ENCODE measurements at places on chromosomes 13 and 19.

GRCh38 chr13:109715902-109716301 is 70.5 kb downstream of the IRS2 start:
- no peak for DNase-seq

- no peak for DNase-seq
Measured at GRCh38 chr13:52695856-52696255, 43.2 kb downstream of the SUGT1 start.

GRCh38 chr19:21751384-21751783 is 16.0 kb downstream of the ZNF100 start:
- no peak for DNase-seq

- DNase-seq = no peak
Measured at GRCh38 chr13:107373551-107373950, 805.6 kb upstream of the ARGLU1 start.

DNA sequence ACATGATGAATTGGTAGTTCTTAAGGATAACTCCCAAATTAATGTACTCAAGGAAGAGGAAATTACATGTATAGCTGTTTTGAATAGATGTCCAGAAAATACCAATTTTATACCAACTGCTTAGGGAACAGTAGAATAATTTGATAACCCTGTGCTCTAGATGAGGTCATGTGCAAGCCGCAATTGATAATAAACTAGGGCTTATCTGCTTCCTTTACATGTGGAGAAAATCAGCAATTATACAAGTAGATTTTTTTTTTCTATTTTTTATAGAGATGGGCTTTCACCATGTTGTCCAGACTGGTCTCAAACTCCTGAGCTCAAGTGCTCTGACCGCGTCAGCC is 9.3 kb downstream of the TPT1 start:
- no peak for DNase-seq

GRCh38 chr19:54339646-54340358 is 840 bp upstream of the LILRA4 start:
- DNase-seq = no peak

DNA sequence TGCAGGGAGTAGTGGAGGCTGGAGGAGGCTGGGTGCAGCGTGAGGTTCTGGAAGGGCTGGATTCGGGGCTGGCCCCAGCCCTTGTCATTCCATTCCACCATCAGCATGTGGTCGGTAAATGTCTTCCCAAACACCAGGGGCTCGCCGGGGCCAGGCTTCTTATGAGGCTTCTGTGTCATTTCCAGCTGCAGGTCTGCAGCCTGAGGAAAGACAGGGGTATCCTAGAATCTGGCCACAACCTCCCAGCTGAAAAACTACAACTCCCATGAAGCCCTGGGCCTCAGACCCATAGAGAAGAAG is 4.4 kb downstream of the BCAT2 start:
- DNase-seq = no peak

DNA sequence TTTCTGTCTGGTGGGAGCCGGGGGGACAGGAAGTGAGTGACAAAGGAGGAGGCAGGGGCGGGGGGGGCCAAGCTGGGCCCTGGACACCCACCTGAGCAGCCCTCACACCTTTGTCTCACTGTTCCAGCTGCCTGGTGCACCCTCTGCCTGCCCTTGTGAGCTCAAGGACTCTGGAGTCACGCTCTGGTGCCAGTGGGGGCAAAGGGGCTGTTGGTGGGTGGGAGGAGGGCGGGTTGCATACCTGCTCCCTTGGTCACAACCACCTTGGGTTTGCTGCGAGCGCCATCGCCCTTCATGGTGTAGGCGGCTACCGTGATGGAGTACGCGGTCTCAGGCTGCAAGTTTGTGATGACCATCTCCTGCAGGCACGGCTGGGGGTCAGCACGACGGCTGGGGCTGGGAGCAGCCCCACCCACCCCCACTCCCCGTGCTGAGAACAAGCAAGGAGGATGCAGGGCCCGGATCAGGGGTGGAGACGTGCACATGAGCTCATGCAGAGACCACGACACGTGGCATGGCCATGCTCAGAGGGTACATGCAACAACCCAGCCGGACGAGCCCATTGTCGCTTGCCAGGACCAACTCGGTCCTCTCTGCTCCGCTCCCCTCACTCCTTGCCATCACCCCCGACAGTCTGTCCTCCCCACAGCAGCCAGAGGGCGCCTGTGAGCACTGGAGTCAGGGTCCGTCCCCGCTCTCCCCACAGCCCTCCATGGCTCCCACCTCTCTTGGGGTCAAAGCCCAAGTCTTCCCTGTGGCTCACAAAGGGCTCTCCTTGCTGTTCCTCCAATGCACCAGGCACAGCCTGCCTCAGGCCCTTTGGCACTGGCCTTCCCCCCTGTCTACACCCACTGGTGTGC is 114.9 kb downstream of the PTPRS start:
- no peak for DNase-seq

GRCh38 chr19:33063753-33064457 is 783 bp downstream of the RHPN2 start:
- DNase-seq = no peak

- DNase-seq = no peak
Measured at GRCh38 chr19:38561658-38562057, 56.1 kb downstream of the MAP4K1 start.

GRCh38 chr19:47994209-47994802 is at the start of gene ELSPBP1:
Gene ELSPBP1, plus strand, starts transcription at chr19:47994632. Its CDS starts 14,036 bp downstream, at chr19:48008668.
- DNase-seq = no peak
